ENCODE measurements at places on chromosomes 12 and 14.

GRCh38 chr14:74985028-74985310 lies 17.8 kb upstream of the EIF2B2 start:
- DNase-seq, result no peak

DNA sequence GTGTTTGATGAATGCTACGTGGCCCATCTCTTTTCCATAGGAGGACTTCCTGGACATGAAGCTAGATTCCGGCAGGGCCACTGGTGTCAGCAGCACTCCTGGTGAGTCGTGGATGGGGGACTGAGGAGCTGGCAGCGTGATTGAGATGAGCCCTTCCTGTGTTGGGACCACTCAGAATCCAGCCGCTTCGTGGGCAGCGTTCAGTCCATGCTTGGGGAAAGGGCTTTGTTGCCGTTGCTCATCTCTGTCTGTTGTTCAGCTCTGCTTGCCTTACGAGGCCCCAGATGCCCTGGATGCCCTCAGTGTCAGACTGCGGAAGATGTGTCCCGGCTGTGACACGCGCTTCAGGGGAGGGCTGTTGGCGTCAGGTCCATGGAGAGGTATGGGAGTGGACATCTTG lies 127.1 kb upstream of the RTL1 start:
- DNase-seq, result no peak

GRCh38 chr14:22420598-22421186 lies 168.3 kb downstream of the DAD1 start:
- no peak for DNase-seq

- no peak for DNase-seq
These were observed 72.4 kb upstream of the SYT1 start for GRCh38 chr12:78792052-78792698.

- DNase-seq, result no peak
These were observed 159.7 kb downstream of the PAH start for GRCh38 chr12:102757154-102757881.

GRCh38 chr12:6964605-6965025 lies 5.8 kb downstream of the PHB2 start:
- DNase-seq, result no peak

Measured in OCI-LY7 (cell line).